ENCODE measurements at places on chromosomes 2 and 18.

DNA sequence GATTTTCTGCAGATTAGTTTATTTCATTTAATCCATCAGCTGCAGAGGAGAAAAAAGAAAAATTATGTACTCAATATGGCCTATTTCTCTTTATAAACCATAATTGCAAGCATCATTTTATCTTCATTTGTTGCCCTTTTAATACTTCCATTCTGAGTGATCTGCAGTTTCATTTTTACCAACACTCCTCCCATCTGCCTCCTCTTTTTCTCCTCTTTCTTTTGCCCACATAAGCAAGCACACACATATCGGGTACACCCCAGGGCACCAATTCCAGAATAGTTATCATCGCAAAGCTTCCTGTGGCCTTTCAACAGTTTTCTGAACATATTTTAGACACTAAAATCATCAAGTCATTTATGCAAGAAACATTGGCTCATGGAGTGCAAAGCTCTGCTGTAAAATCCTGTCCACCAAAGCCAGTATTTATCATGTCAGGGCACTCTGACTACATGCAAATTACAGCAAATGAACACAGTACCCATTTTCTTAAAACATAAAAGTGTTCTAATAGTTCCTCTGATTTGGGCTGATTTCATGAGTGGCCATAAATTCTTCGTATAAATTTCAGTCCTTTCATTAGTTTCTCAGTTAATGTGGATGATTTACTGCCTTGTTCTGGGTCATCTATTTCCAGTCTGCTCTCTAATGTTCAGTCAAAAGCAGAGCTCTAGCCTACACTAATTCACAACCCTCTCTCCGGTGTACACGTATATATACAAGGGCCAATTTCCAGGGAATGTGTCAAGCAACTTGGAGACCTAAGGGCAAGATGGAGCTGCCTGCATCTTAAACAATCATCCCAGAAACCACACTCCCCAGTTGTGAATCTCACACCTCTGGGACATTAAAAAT, 281.3 kb downstream of the STK39 start:
- DNase-seq = no peak

GRCh38 chr2:65823511-65823910, 391.1 kb upstream of the SPRED2 start:
- DNase-seq = no peak

DNA sequence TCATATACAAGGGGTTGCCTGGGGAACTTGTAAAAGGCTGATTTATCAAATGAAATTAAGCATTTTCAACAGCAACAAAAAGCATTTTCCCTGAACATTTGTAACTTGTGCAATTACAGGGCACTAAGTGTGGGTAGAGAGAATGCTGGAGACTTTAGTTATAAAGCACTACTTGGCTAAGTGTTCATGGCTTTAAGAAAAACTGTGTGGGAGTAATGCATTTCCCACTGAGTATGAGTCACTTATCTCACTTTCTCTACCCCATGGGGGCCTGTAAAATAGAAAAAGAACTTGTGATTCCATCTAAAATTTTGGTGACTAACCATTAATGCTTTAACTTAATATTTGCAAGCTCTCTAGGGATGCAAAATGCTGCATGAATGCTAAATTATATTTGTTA, 193.4 kb downstream of the CCDC102B start:
- DNase-seq = no peak

DNA sequence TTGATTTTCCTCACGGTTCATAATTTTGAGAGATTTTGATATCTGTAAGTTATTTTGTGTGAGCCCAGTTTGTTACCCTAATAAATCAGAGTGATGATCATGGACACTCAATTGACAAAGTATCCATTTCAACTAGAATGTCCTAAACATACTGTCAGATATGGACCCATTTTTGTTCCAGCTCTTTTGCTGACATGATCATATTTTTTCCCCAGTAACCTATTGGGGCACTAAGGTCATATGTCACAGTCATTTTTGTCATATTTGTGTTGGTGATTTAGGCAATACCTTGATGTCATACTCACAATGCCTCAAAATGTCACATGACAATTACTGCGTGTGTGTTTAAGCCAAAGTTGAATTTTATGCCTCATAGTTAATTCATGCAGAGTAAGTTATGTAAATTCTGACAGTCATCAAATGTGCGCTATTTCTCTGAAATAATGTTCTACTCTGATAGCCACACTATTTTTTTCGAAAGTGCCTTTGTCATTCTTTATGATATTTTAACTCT, 218.7 kb downstream of the ARHGAP15 start:
- DNase-seq = no peak

DNA sequence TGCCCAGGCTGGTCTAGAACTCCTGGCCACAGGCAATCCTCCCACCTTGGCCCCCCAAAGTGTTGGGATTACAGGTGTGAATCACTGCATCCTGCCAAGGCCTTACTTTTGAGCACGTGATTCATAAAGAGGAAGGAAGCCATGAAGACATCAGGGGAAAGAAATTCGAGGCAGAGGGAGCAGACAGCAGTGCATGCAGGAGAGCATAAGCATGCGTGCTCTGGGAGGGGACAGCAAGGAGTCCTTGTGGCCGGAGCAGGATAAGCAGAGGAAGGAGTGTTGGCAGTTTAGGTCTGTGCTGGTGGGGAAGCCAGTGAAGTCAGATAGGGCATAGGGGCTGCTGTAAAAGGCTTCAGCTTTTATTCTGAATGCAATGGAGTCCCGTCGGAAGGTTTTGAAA, 400.5 kb upstream of the RAB12 start:
- DNase-seq = no peak

DNA sequence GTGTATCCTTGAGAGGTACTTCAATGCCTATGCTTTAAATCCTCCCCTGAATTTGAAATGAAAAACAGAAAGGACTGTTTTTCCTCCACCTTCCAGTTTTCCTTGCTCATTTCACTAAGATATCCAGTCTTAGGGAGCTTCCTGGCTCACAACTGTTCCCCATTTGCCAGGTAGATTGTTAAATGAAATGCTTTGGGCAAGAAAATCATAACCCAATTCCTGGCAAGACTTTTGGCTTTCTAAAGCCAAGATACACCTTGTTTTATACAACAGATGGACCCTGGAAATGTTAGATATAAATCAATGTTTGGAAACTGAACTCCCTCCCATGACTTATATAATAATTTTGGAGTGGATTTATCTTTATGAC, 3.6 kb upstream of the CHMP3 start:
- no peak for DNase-seq

GRCh38 chr2:11546072-11546471, 12.2 kb downstream of the GREB1 start:
- no peak for DNase-seq

GRCh38 chr2:831622-832021, 119.0 kb upstream of the SNTG2 start:
- DNase-seq = no peak

GRCh38 chr2:212935752-212936151, 215.7 kb downstream of the IKZF2 start:
- DNase-seq = no peak

GRCh38 chr2:40093021-40093675, 314.1 kb upstream of the THUMPD2 start:
- DNase-seq = no peak

- DNase-seq = no peak
Measured at GRCh38 chr2:223822818-223823217, 14.6 kb downstream of the AP1S3 start.

DNA sequence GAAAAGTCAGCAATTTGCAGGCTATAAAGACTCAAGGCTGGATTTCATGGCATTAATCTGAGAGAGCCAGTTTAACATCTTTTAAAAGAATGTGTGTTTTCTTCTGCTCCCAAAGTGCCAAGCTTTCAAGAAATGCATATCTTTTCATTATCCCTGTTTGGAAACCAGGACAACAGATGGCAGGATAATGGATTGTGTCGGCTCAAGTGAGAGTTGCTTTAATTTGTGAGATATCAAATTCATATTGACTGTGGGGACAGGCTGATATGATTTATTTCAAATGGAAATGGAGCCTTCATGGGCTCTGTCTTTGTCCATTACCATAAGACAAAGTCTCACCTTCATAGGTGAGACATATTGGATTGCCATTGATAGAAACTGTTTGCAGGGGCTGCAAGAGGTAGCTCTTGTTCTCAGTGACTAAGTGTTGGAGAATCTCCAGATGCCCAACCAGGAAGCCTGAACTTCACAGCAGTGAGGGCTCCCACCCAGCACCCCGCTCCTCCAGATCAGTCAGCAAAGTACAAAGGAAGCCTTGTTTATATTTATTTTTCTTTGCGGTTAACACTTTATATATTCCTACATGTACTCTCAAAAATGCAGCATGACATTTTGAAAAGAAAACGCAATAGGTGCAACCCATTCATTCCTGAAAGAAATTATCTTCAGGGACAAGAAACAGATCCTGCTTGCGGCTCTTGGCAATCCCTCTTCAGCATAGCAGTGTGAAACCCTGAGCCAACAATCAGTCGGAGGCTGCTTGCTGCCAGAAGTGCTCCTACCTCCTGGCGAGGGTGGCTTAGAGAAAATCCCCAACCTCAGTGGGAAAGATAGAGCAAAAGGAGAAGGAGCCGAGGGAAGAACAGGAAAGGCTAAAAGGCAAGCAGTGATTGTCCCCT, 65.8 kb upstream of the ATL2 start:
- DNase-seq = no peak

- peak; percentile 30 for DNase-seq
Measured at GRCh38 chr18:6414118-6414722, 491 bp downstream of the L3MBTL4 start.

DNA sequence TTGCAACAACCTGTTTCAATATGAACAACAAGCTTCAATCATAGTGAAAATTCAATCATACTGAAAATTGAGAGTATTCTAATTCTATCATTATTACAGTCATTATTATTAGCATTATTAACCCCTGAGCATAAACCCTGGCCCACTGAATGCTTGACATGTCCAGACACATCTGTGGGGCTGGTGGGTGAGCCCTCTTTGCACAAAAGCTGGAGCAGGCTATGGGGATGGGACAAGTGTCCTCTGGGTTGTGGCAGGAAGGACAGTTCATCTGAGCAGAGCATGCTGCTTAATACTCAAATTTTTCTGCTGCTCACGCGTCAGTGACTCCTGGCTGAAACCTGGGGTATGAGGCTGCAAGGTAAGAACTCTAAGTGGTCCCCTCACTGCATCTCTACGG, 451.1 kb upstream of the POU3F3 start:
- DNase-seq = no peak

DNA sequence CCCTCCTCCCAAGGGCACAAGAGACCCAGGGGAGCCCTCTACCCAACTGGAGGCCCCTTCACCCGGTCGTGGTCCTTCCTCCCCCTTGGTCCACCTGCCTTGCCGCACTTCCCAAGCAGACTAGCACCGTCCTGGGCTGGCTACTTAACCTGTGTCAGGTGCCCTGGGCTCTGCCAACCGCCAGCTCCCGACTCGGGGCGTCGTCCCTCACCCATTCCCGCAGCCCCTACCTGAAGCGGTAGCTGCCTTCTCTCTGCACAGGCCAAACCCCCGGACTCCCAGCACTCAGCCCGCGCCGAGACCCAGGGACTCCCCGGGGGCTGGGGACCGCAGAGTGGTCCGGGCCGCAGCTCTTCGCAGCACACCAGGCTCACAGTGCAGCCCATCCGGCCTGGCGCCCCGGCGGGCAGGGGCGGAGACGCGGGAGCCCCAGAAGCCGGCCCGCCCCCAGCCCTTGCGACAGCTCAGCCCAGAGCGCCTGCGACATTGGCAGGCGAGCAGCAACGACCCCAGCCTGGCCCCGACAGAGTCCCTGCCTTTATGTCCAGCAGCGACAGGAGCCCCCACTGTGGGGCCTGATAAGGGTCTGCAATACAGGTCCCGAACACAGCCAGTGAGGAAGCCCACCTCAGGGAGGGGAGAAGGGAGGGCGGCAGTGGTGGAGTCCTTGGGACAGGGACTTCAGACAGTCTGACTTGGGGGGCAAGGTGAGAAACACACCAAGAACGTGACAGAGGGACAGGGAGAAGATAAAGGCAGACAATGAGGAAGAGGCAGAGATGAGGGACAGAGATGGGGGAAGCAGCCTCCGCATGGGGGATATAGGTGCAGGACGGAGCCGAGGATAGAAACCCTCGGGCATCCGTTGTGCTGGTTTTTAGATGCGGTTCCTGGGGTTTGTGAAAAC, 31.0 kb upstream of the TNS1 start:
- DNase-seq = no peak

DNA sequence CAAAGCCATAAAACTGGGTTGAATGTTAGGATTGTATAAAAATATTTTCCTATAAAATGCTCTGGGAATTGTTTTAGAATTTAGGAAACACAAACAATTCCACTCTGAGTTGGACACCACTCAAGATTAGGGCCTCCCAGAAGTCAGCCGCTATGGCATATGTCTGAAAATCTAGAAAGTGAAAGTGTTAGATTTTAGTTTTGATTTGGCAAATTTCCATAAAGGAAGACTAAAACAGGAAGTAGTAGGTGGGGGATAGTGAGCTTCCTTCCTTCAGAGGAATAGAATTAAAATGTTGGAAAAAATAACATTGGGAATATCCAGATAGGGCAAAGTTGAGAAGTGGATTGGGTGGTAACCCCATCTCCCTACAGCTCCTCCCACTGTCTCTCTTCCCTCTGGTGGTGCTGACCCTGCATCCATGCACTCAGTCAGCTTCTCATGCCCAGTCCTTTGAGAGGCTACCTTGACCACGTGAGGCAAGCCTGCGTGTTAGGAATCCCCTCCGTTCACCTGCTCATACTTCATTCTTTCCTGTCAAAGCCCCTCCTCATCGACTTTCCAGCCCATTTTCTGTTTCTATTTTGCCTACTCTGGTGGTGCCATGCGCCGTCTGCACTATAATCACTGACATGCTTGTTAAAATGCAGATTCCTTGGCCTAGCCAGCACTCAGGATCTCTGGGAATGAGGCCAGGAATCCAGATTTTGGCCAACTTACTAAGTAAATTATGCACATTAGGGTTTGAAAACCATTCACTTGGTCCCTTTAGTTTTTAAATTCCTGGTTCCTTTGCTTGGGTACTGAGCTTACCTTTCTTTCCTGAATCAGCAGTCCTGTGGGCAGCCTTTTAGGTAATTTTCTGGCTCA, 83.5 kb downstream of the POLE4 start:
- no peak for DNase-seq
